ENCODE measurements at places on chromosomes 13 and 19.

DNA sequence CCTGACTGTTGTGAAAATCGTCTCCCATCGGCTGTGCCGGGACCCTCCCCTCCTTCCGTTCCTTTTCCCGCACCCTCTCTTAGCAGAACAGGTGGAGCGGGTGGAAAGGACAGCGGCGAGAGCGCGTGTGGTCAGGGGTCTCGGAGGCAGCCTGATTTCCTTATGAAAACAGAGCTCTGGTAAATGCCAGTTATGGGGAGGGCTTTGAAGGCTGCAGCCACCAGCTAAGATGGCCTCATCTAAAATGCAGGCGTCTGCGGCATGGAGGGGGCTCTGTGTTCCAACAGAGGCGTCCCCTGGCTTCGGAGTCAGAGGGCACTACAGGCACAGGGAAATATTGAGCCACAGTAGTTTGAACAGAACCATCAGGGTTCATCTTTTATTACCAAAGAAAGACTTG, 93.8 kb upstream of the SOX1 start:
- DNase-seq, result no peak

- DNase-seq, result no peak
Measured at GRCh38 chr19:11296264-11296663, 304 bp downstream of the TSPAN16 start.

- no peak for DNase-seq
Measured at GRCh38 chr13:37273836-37274235, 168.4 kb upstream of the CSNK1A1L start.

- no peak for DNase-seq
Measured at GRCh38 chr19:33641956-33642498, 20.3 kb downstream of the CHST8 start.

DNA sequence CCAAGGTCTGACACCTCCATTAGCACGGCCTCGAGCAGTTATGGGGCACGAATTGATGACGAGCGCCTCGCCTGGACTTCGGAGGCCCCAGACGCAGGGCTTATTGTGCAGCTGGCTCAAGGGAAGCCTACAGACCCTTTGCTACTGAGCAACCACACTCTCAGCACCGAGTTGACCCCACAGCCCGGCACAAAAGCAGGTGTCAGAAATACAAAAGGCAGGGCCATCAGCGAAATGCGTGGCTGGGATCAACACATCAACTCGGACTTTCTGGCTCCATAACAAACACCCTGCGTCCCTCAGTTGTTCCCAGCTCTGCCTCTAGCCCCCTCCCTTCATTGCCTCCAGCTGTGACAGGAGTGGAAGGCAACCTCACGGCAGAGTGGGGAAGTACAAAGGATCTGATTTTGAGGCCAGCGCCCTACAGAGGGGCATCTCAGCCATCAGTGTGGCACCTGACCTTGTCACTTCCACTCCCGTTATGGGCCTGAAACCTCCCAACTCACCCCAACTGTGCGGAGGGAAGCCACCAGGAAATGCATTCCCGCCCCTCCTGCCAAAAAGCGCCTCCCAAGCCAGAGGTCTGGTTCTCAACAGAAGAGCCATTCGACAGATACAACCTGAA, 18.0 kb downstream of the PEPD start:
- no peak for DNase-seq

DNA sequence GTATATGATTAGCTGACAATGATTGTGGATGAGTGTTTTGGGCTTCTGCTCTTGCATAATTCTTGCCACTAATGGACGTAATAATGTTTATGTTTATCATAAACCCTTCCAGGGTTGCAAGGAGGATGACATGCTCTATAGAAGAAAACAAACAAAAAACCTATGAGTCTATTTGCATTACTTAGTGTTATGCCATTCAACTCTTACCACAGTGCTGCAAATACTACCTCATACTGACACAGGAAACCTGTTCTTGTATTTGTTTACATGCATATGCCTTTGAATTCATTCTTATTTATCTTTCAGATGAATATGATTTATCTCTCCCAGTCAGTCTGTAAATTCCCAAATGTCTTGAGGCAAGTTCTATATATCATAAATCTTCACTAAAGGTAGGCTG, 39.6 kb upstream of the FREM2 start:
- DNase-seq, result no peak

GRCh38 chr19:4568886-4569285, 9.4 kb upstream of the SEMA6B start:
- no peak for DNase-seq
